ENCODE measurements at places on chromosomes 7 and 10. TPM values are rescaled to one million over a fixed set of nuclear protein-coding genes. Genes with fewer than 3 reads are reported as not detected.
A peak's percentile ranks its signal among the peaks of the same experiment; 100 is the strongest.

Gene ADAM22
- total RNA-seq = 8.4 TPM

GRCh38 chr10:11880151-11881029 lies 57.2 kb downstream of the PROSER2 start:
- no peaks in the 10 kb centered on the region for H3K27me3 ChIP-seq
- H3K36me3 ChIP-seq = no peaks in the 10 kb centered on the region
- H3K27ac ChIP-seq = no peak overlapping the region
- H3K4me3 ChIP-seq = no peak overlapping the region
- H3K4me1 ChIP-seq = peaks cover 13% of the 10 kb centered on the region

Gene DENND2A
- 4.0 TPM for total RNA-seq

Gene BBIP1
- total RNA-seq = 20.9 TPM

DNA sequence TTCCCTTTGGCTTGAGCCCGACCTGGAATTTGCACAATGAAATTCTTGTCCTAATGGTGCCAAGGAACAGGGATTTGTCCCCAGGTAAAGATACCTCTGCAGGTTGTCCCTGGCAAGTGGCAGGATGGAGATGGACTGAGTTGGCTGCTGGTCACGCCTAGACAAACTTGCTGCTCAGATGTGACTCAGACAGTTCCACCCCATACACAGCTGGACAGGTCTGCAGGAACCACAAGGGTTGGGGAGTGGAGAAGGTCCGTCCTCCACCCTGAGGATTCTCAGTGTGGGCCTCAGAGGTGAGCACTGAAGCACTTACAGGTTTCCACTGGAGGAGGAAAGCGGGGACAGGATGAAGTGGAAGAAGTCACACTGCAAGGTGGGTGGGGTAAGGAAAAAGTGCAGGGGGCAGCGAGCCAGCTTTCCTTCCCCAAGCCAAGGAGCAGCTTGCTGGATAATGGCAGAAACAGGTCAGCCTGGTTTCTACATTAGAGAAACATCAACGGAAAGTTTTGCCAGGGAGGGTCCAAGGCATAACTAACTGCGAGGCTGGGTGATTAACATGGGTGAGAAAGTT lies 20.5 kb downstream of the ITPRIP start:
- no peaks in the 10 kb centered on the region for H3K27me3 ChIP-seq
- no peak overlapping the region for H3K27ac ChIP-seq
- peaks cover 24% of the 10 kb centered on the region for H3K4me1 ChIP-seq
- peaks cover 10% of the 10 kb centered on the region for H3K36me3 ChIP-seq
- no peak overlapping the region for H3K4me3 ChIP-seq

DNA sequence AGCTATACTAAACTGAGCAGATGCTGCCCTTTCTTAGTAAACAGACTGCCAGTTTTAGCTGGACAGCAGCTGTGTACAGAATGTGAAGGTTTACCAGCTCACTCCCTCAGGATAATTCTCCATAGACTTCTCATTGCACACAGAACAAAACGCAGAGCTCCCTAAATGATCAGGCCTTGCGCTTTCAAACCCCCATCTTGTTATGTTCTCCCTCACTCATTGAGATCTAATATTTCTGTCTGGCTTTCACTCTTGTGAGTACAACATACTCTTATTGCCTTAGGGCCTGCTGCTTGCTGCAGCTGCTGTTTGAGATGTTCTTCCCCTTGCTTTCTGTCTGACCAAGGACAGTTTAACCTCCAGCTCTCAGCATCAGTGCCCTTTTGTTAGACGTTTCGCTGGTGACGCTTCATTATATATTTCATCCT lies 17.3 kb downstream of the VWDE start:
- no peaks in the 10 kb centered on the region for H3K27me3 ChIP-seq
- no peak overlapping the region for H3K4me3 ChIP-seq
- H3K36me3 ChIP-seq = no peaks in the 10 kb centered on the region
- H3K27ac ChIP-seq = no peak overlapping the region

Gene VSTM2A
- 3.9 TPM for total RNA-seq

- H3K4me1 ChIP-seq = no peaks in the 10 kb centered on the region
- H3K4me3 ChIP-seq = no peak overlapping the region
- H3K27me3 ChIP-seq = no peaks in the 10 kb centered on the region
- DNase-seq = no peak
- no peaks in the 10 kb centered on the region for H3K36me3 ChIP-seq
These were observed 11.0 kb downstream of the SMO start for GRCh38 chr7:129199406-129199805.

Gene SKIDA1
- 1.5 TPM for total RNA-seq

GRCh38 chr7:143884241-143884968 lies 17.6 kb downstream of the TCAF1 start:
- DNase-seq = no peak
- no peaks in the 10 kb centered on the region for H3K27me3 ChIP-seq
- H3K27ac ChIP-seq = no peak overlapping the region
- no peaks in the 10 kb centered on the region for H3K4me1 ChIP-seq

DNA sequence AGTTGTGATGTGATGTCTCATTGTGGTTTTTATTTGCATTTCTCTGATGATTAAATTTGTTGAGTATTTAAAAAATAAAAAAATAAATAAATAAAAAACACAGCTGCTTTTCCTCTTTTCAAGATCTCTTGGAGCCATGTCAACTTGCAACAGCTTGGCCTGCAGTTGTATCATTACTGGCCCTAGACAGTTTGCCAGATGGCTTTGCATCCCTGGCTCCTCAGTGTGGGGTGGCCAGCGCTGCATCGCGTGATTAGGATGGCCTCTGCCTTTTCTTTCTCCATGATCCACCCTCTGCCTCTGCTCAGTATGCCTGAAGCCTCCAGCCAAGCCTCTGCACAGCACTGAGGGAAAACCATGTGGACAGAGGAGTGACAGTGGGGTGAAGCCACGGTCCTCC lies 96.8 kb downstream of the PPP1R3C start:
- H3K4me1 ChIP-seq = no peaks in the 10 kb centered on the region
- no peaks in the 10 kb centered on the region for H3K36me3 ChIP-seq
- no peak overlapping the region for H3K27ac ChIP-seq
- H3K4me3 ChIP-seq = no peak overlapping the region

GRCh38 chr10:78577712-78578111 lies 491.1 kb upstream of the ZMIZ1 start:
- no peaks in the 10 kb centered on the region for H3K36me3 ChIP-seq
- H3K4me1 ChIP-seq = no peaks in the 10 kb centered on the region
- no peak overlapping the region for H3K27ac ChIP-seq
- H3K4me3 ChIP-seq = no peak overlapping the region
- no peak for DNase-seq

GRCh38 chr10:75398692-75399460 lies 2.7 kb downstream of the ZNF503 start:
- peak overlapping the region; percentile 98 for H3K4me3 ChIP-seq
- DNase-seq = peak; percentile 22
- H3K27ac ChIP-seq = peak overlapping the region; percentile 98

Gene CLRN3
- total RNA-seq = not detected

- H3K27ac ChIP-seq = no peak overlapping the region
- H3K36me3 ChIP-seq = no peaks in the 10 kb centered on the region
- DNase-seq = no peak
- H3K4me1 ChIP-seq = peaks cover 6% of the 10 kb centered on the region
- no peaks in the 10 kb centered on the region for H3K27me3 ChIP-seq
These were observed 124.4 kb downstream of the CCDC3 start for GRCh38 chr10:12877150-12877549.

DNA sequence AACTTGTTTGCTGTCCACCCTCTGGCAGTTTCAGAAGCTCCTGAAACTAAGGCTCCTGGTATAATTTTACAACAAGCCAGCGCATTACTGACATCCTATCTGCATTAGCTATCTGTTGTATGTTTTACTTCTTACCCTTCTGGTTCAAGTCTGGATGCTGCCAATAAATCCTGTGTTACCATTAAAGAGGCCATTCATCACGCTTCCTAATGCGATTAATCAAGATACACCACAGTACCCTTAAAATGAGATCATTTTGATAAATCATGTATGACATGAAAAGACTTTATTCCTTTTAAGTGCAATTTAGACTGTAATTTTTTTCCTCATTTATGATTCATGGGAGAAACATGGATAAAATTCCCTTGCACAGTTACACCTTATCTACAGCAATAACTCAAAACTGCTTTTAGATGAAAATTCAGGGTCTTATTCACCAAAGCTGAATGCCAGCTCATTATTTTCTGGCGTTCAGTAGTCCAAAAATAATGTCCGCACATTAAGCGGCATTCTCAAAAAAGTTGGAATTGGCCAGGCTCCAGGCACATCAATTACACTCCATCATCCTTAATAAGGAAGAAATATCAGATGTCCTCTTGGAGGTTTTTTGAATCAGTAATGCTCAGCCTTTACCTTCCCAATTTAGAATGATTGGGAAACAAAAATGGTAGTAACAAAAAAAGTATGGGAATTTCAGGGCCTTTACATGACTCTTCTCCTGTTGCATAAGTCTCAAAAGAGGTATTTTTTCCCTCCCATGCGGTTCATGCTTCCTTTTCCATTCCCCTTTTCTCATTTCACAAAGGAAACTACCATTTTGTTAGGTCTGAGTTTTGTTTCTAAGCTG lies 878.5 kb downstream of the LRMDA start:
- H3K36me3 ChIP-seq = no peaks in the 10 kb centered on the region
- no peak for DNase-seq
- H3K27me3 ChIP-seq = no peaks in the 10 kb centered on the region
- no peak overlapping the region for H3K27ac ChIP-seq

- peak; percentile 22 for DNase-seq
- H3K27ac ChIP-seq = no peak overlapping the region
- no peak overlapping the region for H3K4me3 ChIP-seq
- no peaks in the 10 kb centered on the region for H3K4me1 ChIP-seq
- no peaks in the 10 kb centered on the region for H3K27me3 ChIP-seq
These were observed 435.2 kb downstream of the PLXNA4 start for GRCh38 chr7:132141109-132141508.

DNA sequence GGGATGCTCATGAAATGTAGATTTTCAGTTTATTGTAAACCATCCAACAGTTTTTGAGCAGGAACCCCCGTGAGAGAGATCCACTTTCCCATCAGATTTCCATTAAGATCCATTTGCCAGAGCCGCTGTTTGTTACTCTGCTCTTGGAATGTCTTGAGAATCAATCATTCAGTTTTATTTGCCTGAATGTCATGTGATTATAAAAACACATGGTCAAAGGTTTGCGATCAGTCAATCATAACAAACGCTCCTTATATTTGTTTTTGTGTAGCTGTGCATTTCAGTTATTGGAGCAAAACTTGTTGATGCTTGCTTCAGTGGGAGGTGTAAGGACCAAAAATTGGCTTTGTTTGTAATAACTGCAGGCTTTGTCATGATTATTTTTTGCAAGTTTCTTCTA lies 155.8 kb upstream of the RHOBTB1 start:
- no peak overlapping the region for H3K4me3 ChIP-seq
- H3K27me3 ChIP-seq = no peaks in the 10 kb centered on the region
- no peak overlapping the region for H3K27ac ChIP-seq
- no peaks in the 10 kb centered on the region for H3K4me1 ChIP-seq
- H3K36me3 ChIP-seq = no peaks in the 10 kb centered on the region

Gene STAG3
- 1.8 TPM for total RNA-seq

GRCh38 chr7:50633414-50633710 lies 68.2 kb upstream of the DDC start:
- H3K36me3 ChIP-seq = no peaks in the 10 kb centered on the region
- H3K27me3 ChIP-seq = no peaks in the 10 kb centered on the region
- H3K4me3 ChIP-seq = no peak overlapping the region
- H3K4me1 ChIP-seq = no peaks in the 10 kb centered on the region
- DNase-seq = no peak

GRCh38 chr7:21548491-21548890 lies 5.7 kb downstream of the DNAH11 start:
- H3K4me3 ChIP-seq = no peak overlapping the region
- no peaks in the 10 kb centered on the region for H3K36me3 ChIP-seq
- DNase-seq = no peak
- no peaks in the 10 kb centered on the region for H3K4me1 ChIP-seq

DNA sequence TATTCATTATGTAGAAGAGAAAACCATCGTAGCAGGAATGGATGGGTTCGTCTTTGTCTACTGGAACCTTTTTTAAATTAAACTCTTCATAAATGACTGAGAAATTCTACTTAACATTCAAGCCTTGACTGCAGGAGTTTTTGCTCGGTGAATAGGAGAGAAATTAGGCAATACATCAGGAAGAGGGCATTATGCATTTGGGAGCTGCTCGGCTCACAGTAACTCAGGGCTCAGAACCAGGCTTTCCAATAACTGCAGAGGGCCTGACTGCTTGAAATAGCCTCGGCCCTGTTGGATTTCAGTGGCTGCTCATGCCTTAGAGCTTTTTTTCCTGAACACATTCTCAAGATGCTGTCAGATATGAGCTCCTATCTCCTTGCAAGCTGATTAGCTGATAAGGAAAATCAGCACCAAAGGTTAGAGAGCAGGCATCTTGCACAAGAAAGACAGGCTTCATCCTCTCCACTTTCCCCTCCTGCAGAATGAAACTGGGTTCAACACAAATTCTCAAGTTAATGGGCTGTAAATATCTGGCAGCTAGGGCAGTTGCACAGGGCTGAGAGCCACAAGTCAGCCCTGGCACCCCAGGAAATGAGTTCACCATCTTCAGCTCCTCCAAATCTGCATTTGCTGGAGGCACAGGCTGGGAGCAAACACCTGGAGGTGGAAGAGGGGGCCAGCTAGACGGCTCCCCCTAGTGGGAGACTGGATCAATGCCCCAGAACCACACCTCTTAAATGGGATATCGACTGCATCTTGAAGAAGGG lies 24.3 kb downstream of the TECTB start:
- no peaks in the 10 kb centered on the region for H3K36me3 ChIP-seq
- no peak overlapping the region for H3K27ac ChIP-seq
- DNase-seq = no peak
- H3K27me3 ChIP-seq = no peaks in the 10 kb centered on the region
- no peaks in the 10 kb centered on the region for H3K4me1 ChIP-seq

GRCh38 chr10:82674036-82674435 lies 799.0 kb downstream of the NRG3 start:
- DNase-seq = no peak
- H3K27ac ChIP-seq = no peak overlapping the region
- no peaks in the 10 kb centered on the region for H3K36me3 ChIP-seq
- H3K27me3 ChIP-seq = no peaks in the 10 kb centered on the region
- H3K4me1 ChIP-seq = no peaks in the 10 kb centered on the region

DNA sequence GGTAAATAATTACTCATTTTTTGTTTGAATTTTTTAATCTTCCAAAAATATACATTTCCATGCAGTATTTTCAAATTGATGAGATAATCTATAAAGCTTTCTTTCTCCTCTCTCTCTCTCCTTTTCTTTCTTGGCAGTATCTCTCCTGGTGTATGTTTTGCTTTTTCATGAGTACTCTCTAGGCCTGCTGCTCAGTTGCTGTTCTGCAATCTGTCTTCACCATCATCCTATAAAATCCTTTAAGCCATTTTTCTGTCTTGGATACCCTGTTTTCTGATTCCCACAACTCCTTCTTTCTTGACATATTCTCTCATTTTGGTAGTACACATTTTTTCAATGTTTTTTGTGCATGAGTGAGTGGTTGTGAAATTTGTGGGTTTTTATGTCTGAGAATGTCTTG lies 1558.1 kb upstream of the LRRTM3 start:
- no peak for DNase-seq
- no peak overlapping the region for H3K4me3 ChIP-seq
- H3K27me3 ChIP-seq = no peaks in the 10 kb centered on the region
- H3K27ac ChIP-seq = no peak overlapping the region
- H3K36me3 ChIP-seq = no peaks in the 10 kb centered on the region
- no peaks in the 10 kb centered on the region for H3K4me1 ChIP-seq

All from prostate gland (tissue), 2 donors.